ENCODE measurements at places on chromosomes 5 and 9.

DNA sequence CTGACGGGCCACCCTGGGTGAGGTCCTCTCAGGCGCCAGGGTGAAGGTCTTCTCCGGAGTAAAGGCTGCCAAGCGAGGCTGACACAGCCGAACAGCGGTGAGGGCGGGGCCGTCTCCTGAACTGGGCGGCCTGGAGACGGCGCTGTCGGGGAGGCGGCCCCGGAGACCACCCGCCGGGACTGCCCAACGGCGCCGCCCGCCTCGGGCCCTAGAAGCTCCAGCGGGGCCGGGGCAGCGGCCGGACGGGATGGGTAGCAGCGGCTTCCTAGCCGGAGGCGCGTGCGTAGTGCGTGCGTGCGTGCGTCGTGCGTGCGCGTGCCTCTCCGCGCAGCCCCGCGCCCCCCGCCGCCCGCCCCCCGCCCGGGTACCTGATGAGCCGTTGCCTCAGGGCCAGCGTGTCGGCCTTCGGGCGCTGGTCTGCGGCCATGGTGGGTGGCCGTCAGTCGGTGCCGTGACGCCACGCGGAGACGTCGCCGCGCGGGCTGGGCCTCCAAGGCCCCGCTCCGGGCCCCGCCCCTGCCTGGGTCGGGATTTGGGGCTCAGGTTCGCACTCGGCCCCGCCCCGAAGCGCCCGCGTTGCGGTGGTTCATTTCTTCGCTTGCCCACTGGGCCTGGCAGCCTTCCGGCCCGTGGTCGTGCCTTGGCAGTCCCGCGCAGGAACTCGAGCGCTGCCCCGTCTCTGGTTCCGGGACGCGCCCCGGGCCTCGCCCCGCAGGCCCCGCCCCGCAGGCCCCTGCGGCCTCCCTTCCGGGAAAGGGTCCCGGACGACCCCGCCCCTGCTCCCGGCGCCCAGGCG lies at the start of gene PHYKPL:
TSS of gene PHYKPL (minus strand) at position 679 of the 796 bp plus-strand sequence. CDS start at position 427, 252 bp downstream.
- DNase-seq: peak; percentile 81

DNA sequence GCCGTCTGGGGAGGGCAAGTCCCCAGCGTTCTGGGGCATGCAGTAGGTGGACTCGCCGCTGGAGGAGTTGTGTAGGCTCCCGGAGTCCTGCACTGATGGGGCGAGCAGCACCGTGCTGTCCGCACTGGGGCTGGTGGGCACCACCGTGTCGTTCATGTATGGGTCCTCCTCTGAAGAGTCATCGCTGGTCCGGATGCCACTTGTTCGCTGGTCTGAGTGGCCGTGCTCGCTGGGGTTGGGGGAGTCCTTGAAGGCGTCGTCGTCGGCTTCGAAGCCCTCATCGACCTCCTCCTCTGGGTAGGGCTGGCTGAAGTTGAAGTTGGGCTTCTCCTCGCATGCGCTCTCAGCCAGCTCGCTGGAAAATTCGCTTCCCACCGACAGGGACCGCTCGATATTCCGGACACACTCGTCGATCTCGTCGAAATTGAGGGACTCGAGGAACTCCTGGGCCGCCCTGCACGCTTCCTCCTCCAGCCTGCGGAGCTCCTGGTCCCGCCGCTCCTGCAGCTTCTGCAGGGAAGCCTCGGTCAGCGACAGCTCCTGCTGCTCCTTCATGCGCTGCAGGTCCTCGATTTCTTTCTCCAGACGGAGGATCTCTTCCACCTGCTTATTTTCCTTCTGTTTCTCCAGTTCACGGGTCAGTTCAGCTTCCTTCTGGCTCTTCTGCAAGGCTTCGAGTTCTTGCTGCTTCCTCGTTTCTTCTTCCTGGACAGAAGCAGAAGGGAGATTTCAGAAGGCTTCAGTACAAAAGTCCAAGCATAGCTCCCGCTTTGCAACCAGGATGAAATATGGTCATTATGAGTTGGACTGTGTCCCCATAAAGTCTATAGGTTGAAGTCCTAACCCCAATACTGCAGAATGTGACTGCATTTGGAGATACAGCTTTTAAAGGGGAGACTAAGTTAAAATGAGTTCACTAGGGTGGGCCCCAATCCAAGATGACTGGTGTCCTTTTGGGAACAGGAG lies 84.6 kb upstream of the RETREG1 start:
- DNase-seq: no peak

- no peak for DNase-seq
These were observed 284.8 kb downstream of the PDE4D start for GRCh38 chr5:59608745-59609144.

DNA sequence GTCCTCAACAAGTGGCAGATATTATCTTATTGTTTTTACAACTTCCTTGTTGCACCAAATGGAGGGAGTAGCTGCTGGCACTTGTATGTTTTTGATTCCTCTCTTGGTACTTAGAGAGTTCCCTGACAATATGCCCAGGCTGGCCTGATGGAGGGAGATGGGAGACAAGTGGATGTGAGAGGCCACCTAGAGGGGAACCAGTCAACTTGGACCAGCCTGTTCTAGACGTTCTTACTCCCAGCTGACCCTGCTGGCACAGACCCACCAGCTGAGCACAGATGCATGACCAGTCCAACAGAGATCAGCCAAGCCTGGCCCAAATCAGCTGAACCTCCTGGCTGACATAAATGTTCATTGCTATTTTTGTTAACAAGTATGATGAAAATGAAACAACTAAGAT lies 60.9 kb upstream of the GDNF start:
- DNase-seq: peak; percentile 94

DNA sequence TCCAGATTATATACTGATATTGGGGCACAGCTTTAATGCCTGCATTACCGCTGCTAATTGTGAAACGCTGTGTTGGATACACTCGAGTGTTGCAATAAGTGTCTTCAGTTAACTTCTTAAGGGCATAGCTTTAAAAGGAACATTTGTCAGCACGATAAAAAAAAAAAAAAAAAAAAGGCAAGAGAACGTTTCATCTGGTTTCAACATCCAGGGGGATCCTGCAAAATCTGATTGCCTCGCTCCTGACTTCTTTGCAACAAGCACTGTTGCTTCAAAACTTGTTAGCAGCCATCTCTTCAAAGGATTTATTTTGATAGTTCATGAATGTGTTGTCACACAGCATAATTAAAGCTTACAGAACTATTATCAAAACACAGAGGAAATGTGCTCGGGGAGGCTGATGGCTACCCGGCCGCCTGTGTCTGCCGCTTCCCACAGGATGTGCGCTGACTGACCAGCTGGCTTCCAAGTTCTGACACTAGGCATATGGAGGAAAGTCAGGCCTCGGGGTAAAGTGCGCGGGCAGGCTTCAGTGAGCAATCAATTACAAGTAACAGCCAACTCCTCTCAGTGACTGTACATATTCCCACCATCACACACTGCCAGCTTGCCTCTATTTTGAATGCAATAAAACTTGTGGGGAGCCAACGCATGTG lies 77.7 kb downstream of the EBF1 start:
- DNase-seq: peak; percentile 39

- no peak for DNase-seq
These were observed 45.3 kb downstream of the FBXW11 start for GRCh38 chr5:171961117-171961516.

DNA sequence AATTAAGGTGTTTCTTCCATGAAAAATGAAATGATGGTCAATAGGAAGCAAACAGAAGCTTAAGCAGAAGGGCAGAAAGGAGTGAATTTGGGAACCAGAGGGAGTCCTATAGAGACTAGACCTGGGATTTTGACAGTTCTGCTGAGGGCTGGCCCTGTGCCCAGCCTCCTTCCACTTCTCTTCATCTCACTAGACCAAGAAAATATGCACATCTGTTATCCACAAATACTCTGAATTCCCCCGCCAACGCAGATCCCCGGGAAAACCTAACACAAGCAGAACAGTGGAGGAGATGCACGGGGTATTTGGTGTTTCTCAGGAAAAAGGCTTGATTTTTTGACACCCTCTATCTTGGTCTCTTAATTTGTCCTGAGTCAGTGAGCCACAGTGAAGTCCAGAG lies 22.7 kb downstream of the GRIA1 start:
- DNase-seq: no peak

GRCh38 chr5:124263680-124264491 lies 482.6 kb downstream of the ZNF608 start:
- peak; percentile 22 for DNase-seq

GRCh38 chr5:139501381-139501780 lies 18.8 kb upstream of the STING1 start:
- no peak for DNase-seq

- DNase-seq: no peak
These were observed 16.2 kb upstream of the TJP2 start for GRCh38 chr9:69157751-69158466.

GRCh38 chr5:42520203-42520602 lies 97.0 kb downstream of the GHR start:
- no peak for DNase-seq

GRCh38 chr5:113183694-113184093 lies 207.1 kb downstream of the DCP2 start:
- DNase-seq: no peak

DNA sequence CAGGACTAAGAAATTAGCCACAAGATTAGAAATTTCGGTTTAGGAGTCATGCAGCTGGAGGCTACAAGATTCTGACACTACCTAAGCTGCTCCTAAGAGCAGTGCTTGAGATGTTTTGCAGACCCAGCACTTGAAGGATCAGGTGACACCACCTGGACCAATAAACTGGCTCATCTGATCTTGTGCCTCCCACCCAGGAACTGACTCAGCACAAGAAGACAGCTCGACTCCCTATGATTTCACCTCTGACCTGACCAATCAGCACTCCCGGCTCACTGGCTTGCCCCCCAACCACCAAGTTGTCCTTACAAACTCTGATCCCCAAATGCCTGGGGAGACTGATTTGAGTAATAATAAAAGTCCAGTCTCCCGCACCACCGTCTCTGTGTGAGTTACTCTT lies 170.4 kb downstream of the TTC39B start:
- no peak for DNase-seq

DNA sequence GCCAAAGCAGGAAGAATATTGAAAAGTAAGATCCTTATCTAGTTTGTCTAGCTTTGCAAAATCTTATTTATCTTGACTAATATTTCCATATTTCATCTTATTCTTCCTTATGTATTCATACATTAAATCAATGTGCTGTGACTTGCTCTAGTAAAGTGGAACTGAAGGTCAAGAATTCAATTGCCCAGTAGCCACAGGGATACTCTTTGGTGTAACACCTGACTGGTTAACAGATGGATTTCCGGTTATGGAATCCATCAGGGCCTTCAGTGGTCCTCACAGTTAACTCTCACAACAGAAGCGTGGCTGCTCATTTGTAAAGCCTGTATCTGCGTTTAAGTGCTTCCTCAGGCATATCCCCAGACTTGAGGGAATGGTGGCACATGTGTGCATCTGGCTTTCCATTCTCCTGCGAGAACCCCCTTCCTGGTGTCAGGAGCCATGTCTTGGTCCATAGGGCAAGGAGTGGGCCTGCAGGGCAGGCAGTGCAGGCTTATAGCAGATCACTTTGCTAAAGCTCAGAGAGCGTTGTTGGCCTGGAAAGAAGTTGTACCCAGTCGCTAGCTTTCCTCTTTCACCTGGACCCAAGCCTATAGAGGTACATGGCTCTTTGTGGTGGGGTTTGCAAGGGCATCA lies 99.2 kb downstream of the HSPA4 start:
- no peak for DNase-seq

DNA sequence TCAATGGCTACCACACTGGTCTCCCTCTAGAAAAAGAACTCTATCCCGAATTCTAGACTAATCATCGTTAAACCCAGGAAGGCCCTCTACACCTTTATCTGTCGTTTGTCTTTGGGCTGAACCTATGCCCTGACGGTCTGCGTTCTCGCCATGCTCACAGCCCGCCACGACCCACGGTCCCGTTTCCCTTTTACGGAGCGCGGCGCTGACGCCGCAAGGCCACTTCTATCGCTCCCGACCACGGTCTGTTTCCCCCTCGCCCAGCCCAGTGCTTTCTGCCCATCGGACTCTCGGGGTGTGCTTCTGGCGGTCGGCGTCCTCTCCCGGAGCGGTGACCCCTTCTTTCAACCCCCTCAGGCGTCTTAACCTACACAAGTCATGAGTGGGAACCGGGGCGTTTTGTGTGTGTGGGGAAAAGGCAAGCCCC lies 974 bp downstream of the C9orf40 start:
- peak; percentile 43 for DNase-seq

- peak; percentile 68 for DNase-seq
These were observed 12.9 kb downstream of the CXCL14 start for GRCh38 chr5:135565725-135566421.

DNA sequence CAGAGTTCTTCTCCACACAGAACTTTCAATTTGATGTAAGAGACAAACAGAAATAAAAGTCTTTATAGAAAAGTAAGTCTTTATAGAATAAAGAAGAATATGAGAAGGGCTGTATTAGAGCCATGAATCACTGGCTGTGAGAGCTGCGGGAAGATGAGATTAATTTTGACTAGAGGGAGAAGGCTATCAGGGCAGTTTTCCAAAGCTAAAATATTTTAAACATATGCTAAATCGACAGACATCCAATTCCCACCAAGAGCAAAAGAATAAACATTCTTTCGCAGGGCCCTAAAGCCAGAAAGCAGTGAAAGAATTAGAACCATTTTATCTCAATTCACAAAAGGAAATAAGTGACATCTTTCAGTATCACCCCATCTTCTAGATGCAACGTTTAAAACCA lies 208.3 kb upstream of the MAP3K1 start:
- no peak for DNase-seq

DNA sequence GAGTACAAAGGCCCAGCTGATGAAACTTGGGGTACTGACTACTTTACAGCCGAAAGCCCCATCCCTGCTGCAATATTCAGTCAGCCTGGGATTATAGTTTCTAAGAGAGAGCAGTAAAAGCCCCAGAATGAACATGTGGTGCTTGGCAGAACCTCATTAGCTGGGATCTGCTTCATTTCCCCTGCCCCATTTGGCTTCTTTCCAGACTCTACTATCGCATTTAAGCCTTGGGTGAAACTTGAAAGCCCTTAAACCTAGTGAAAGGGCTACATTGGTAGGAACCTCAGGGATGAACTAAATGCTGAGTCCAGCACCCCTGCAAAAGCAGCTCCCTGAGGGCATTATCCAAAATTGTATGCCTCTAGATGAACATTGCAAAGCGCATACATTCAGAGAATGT lies 631.1 kb downstream of the ACTL7B start:
- no peak for DNase-seq

DNA sequence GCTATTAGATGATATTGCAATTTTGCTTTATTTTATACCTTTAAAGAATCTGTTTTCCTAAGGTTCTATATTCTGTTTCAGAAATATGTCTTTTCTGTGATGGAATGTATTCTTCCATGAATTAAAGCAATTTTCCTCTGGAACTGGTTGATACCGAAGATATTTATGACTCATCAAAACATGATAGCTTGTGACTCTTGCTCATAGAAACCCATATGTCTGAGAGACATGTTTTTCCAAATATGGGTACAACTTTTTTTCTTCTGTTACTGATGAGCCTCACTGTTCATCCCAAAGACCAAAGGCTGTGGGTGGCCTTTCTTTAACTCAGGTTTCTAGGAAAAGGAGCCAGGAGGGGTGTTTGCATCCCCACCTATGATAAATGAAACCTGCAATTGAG lies 126.1 kb upstream of the PAPPA start:
- no peak for DNase-seq

DNA sequence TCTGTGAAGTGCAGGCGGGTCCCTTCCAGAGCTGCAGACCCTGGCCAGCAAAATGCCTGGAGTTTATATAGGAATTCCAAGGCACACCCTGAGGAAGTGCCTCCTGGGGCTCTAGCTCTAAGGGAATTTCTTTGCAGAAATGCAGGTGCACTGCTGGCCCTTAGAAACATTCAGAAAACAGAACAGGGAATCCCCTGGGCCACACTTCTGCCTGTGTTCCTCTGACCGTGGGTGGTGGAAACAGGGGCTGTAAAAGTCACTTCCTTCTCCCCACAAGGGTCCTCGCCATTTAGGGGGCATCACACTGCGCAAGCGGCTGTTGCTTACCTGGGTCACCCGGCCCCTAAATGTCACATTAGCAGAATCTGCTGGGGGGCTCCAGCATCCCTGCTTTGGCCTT lies 140.8 kb upstream of the TBC1D2 start:
- DNase-seq: no peak

GRCh38 chr9:70480405-70480980 lies 66.0 kb upstream of the KLF9 start:
- peak; percentile 91 for DNase-seq
